ENCODE measurements at places on chromosomes 11 and 22.

- DNase-seq, result peak; percentile 10
Measured at GRCh38 chr11:70568035-70568813, 169.9 kb downstream of the CTTN start.

DNA sequence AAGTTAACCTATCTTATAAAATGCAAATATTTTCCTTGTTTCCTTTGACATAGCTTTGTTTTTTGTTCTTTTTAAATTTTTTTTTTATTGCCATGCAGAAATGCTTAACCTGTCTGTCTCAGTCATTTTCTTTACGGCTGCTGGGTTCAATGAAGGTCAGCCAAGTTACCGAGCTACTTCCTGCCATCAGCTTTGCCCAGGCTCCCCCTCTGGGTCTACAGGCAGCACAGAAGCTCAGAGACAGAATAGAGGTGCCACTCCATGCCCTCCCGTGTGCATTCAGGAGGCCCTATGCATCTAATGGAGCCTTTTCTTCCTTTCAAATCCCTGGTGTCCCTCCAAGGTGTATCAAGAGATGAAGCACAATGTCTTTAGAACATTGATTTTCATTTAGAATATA, 411.0 kb upstream of the NARS2 start:
- DNase-seq, result no peak

- peak; percentile 2 for DNase-seq
Measured at GRCh38 chr11:92180664-92181251, 43.9 kb upstream of the FAT3 start.

DNA sequence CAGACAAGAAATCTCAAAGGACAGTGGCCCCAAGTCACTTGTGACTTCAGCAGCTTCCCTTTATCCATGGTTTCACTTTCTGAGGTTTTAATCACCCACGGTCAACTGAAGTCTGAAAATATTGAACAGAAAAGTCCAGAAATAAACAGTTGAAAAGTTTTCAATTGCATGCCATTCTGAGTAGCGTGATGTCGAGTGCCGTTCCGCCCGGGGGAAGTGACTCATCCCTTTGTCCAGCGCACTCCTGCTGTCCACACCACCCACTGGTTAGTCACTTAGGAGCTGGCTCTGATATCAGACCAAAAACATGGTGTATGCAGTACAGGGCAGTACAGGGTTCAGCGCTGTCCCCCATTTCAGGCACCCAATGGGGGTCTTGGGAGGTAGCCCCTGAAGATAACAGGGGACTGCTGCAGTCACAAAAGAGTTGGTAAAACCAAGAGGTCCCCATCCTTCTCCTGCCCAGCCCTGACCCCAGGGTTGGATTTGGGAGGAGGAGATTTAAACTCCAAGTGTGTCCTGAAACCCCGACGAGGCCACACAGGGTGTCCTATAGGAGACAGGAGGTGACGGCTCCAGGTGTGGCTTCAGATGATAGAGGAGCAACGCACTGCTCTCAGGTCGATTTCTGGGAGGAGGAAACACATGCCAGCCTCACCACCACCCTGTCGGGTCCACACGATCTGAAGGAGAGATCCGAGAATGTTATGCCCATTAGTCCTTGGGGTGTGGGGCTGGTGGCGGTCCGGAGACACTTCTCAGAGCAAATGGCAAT, 390.1 kb downstream of the CTTN start:
- DNase-seq, result no peak

- no peak for DNase-seq
Measured at GRCh38 chr11:116980136-116980793, 118.0 kb downstream of the SIK3 start.

DNA sequence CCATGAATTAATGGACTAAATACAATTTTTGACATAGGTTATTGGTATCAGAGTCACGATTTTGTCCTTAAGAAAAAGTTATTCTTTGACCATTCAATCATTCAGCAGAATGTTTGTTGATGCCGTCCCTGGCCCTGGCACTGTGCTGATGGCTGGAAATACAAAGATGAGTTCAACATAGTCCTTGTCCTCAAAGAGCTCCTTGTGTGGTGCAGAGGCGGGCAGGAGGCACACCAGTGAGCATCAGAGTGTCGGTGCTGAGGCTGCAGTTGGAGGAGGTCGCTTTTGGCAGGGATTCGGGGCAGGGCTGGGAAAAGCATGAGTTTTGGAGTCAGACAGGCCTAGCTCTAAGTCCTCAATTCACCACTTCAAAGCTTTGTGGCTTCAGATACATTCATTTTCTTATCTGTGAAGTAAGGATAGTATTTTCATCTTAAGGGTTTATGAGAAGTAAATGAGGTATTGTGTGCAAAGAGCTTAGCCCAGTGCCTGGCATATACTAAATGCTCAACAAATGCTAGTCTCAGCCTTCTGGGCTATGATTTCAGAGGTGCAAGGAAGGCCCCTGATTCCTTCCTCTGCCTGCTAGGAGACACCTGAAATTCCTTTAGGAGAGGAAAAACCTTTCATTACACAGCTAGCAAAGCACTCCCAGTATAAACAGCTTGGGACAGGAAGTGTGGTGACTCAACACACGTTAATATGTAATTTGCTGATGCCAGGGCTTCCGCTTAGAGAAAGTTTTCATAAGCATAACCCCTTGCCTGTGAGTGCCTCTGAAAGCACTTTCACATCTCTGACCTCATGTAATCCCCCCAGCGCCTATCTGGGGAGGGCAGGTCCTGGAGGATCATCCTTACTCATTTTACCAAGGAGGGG, 113.8 kb downstream of the NECTIN1 start:
- peak; percentile 91 for DNase-seq

DNA sequence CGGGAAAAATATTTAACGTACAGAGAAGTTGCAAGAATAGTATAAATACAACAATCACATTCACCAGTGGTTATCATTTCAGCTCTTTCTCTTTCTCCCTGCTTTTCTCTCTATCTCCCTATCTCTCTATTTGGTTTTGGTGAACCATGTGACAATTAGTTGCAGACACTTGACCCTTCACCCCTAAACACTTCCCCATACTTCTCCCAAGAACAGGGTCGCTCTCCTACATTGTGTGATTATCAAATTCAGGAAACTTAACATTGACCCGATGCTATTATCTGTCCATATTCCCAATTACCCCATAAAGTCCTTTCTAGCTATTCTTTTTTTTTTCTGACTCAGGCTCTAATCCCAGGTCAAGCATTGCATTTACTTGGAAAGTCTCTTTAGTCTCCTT, 4.8 kb upstream of the CYB5R3 start:
- DNase-seq, result no peak

- DNase-seq, result no peak
Measured at GRCh38 chr11:32109138-32109537, 18.3 kb downstream of the RCN1 start.

DNA sequence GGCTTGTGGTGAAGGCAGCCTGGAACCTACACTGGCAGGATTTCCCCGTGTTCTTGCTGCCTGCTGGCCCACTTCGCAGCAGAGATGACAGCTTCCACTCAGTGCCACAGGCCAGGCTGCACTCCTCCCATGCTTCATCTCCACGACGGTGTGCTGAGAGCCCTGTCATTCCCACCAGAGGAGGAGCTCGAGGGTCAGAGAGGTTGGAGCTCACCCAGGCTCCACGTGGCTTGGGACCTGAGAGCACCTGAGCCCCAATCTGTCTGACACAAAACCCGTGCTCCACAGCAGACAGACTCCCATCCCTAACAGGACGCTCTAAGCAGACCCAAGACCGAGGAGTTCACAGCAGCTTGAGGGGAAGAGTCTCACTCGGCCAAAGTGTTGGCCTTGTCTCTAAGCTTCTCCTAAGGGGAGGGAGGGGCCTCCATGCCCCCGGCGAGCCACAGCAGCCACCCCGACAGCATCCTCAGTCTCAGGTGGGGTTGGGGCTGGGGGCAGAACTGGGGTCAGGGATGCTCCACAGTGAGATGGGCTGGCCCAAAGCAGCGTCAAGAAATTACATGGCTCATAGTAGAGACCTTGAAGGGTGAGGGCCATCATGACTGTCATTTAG, 10.7 kb downstream of the LRFN4 start:
- DNase-seq, result no peak

DNA sequence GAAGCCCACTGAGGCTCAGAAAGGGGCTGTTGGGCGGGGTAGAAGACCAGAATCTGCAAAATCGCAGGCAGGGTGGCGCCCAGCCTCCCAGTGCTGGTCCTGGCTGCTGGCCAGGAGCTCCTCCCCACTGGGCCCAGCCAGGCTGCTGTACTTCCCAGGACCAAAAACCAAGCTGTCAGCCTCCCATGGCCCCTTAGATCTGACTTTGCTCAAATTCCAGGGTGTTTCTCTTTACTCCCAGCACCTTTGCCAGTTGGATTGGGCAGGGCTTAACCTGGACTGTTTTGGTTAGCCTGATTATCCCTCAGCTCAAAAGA, 44.2 kb upstream of the WEE1 start:
- no peak for DNase-seq

- DNase-seq, result no peak
Measured at GRCh38 chr11:112565551-112565950, 304.9 kb upstream of the PLET1 start.

DNA sequence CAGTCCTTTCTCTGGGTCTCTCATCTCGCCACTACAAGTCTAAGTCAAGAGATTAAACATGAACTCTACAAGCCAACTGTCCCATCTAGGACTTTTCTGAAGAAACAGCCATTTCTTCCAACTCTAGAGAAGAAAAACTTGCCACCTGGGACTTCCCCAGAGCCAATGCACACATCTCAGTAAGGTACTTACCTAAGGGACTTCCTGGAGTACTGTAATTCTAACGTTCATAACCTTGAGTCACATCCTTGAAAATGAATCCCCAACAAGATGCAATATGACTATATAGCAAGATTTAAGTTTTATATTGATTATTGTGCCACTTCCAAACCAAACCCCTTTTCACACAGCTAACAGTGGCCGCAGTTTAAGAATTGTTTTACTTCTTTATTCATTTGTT, 11.9 kb upstream of the ISX start:
- no peak for DNase-seq

GRCh38 chr11:13983081-13983751, 20.7 kb downstream of the SPON1 start:
- DNase-seq, result no peak

- DNase-seq, result no peak
Measured at GRCh38 chr11:11449327-11449726, 96.3 kb upstream of the CSNK2A3 start.

DNA sequence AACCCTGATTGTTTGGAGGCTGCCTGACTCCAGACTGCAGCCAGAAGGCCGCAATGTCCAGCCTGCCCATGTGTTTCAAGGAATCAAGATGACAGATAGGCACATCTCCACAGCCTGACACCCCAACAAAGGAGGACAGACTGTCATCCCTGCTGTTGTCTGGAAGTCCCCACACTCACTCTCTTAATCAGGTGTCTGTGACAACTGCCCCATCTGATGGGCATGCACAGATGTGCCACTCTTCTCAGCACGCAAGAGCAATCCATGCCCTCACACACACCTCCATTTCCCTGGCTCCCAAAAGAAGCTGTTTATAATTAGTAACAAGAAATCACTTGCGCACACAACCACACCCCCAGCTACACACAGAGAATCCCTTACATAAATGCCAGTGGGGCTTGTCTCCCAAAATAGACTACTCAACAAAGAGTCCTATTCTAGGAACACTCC, 117.6 kb downstream of the C11orf58 start:
- DNase-seq, result no peak

GRCh38 chr22:22200569-22201184, 43.9 kb upstream of the VPREB1 start:
- no peak for DNase-seq

DNA sequence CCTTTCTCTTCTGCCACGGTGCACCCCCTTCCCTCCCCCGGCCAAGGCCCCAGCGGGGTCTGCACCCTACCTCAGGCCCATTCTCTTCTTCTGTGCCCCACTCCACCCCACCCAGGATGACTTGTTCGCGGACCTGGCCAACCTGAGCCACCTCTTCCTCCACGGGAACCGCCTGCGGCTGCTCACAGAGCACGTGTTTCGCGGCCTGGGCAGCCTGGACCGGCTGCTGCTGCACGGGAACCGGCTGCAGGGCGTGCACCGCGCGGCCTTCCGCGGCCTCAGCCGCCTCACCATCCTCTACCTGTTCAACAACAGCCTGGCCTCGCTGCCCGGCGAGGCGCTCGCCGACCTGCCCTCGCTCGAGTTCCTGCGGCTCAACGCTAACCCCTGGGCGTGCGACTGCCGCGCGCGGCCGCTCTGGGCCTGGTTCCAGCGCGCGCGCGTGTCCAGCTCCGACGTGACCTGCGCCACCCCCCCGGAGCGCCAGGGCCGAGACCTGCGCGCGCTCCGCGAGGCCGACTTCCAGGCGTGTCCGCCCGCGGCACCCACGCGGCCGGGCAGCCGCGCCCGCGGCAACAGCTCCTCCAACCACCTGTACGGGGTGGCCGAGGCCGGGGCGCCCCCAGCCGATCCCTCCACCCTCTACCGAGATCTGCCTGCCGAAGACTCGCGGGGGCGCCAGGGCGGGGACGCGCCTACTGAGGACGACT, 15.9 kb downstream of the RTN4RL2 start:
- no peak for DNase-seq

- no peak for DNase-seq
Measured at GRCh38 chr22:41915035-41915785, at the start of gene SHISA8. TSS of gene SHISA8 (minus strand) at chr22:41915074. CDS start at chr22:41914667, 407 bp downstream.

DNA sequence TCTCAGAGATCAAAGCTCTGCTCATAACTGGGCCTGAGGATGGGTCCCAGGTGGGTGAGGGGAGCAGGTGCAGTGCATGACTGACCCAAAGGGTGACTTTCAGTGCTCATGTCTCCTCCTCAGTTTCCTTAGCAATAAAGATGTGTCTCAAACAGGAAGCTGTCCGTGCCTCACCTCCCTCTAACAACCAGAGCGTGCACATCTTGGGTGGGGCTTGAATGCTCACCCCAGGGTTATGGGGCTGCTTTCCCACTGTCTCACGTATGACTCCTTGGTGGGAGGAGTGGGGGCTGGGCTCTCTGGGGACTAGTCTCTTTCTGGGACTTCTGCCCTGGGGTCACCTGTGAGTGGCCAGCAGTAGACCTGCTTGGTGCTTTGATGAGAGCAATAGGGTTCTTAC, 53.9 kb upstream of the PHOX2A start:
- no peak for DNase-seq

Measured in pons (tissue), 1 donor.